Uterus (tissue), 4 donors: ENCODE measurements at places on chromosomes 6 and 20. TPM values are rescaled to one million over a fixed set of nuclear protein-coding genes. Genes with fewer than 3 reads are reported as not detected.

DNA sequence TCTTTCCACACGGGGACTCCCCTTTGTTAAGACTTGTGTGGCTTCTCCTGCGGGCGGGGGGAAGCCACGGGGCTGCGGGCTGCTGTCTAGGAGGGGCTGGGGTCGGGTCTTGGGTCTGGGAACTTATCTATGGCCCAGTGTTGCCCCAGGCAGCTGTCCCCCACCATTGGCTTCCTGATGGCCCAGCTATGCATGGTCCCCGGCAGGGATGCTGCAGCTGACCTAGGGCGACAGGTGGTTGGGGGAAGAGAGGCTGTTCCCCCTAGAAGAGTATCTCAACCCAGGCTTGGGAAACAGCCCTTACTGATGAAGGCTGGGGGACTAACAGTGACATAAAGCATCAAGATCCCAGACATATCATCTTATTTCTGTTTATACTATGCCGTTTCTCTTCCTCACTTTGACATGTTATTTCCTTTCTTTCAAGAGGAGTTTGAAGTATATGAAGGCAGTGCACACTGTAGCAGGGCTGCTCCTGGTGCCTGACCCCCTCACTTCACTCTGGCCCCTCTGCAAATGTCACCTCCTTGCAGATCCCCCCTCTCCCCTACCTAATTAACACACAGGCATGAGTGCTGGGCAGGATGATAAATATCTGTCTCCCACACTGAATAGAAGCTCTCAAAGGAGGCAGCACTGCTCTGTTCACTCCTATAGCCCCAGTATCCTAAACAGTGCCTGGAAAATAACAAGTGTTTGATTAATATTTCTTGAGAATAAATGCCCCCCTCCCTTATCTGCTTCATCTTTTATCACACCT is 87.0 kb downstream of the HIVEP2 start:
- no peak for DNase-seq

GRCh38 chr6:150741633-150742200 is 123.8 kb upstream of the MTHFD1L start:
- no peak for DNase-seq

DNA sequence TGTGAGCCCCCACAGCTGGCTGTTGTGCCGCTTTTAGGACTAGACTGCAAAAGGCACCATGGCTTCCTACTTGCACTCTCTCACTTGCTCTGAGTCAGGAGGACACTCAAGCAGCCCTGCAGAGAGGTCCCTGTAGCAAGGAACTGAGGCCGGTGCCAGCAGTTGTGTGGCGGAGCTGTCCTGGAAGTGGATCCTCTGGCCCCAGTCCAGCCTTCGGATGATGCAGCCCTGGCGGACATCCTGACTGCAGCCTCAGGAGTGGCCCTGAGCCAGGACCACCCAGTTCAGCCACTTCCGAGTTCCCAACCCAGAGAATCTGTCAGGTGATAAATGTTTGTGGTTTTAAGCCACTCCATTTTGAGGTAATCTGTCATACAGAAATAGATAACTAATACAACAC is 17.5 kb downstream of the CTCFL start:
- DNase-seq: no peak

- DNase-seq: no peak
Measured at GRCh38 chr6:5517796-5518195, 256.5 kb downstream of the FARS2 start.

DNA sequence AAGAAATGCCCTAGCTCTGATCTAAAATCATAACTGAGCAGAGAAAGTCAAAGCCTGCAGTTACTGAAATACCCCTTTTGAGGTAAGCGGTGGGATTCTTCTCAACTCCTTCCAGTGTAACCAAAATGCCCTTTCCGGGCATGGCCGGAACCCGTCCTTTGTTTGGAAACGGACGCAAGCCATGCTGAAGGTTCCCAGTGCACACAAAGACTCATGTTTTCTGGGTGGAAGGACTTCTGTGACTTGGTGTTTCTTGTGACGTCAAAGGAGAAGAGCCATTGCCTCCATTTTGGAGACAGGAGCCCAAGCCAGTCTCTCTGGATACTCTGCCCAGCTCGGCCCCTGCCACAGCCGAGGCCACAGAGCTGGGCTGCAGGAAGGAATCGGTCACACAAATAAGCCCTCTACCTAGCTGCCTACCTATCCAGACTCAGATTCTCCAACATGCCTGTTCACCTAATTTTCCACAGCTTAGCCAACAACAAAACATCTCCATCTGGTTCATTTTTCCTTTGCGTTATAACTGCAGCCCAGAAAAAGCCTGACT is 182.8 kb downstream of the TBXT start:
- no peak for DNase-seq

DNA sequence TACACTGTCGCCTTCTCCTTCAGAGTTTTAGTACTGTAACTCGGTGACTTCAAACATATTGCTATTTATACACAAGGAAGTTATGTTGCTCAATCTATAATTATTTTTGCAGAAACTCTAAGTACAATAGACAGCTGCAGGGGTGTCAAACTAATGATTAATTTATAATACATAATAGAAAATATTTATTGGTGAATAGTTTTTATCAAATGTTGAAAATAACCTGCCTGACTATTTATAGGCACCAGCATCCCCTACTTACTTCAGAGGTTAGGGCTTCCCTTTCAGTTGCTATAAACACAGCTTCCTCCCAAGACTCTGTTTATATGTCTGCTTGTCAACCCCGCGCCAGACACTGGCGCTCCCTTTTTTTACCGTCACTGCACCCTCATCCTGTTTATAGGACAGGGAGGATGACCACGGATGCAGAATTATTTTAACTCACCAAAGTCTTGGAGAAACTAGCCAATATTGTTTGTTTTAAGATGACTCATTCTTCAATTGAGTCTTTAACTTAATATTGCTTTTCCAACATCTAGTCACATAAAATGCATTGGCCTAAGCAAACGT is 225.0 kb downstream of the ALDH8A1 start:
- no peak for DNase-seq

GRCh38 chr6:165745492-165745891 is 82.5 kb upstream of the PDE10A start:
- no peak for DNase-seq

DNA sequence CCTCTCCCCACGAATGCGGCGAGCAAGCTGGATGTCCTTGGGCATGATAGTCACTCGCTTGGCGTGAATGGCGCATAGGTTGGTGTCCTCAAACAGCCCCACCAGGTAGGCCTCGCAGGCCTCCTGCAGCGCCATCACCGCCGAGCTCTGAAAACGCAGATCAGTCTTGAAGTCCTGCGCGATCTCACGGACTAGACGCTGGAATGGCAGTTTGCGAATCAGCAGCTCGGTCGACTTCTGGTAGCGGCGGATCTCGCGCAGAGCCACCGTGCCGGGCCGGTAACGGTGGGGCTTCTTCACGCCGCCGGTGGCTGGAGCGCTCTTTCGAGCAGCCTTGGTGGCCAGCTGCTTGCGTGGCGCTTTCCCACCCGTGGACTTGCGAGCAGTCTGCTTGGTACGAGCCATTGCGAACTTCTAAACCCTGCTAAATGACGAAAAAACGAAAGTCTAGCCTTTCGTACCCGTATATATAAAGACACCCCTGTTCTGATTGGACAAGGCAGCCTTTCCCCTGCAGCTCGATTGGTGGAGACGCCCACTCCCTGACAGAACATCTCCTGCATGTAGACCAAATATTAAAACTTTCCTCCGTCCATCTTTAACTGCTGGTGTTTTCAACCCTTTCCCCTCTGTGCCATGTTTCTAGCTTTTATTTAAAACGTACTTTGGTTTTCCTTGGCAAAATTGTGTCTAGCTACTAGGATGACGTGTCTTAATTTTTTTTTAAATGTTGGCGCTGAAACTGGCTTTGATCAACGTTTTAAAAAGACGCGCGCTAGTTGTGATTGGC is 109.8 kb downstream of the HFE start:
- DNase-seq: peak; percentile 66

- DNase-seq: no peak
Measured at GRCh38 chr6:145381941-145382340, 353.4 kb downstream of the EPM2A start.

DNA sequence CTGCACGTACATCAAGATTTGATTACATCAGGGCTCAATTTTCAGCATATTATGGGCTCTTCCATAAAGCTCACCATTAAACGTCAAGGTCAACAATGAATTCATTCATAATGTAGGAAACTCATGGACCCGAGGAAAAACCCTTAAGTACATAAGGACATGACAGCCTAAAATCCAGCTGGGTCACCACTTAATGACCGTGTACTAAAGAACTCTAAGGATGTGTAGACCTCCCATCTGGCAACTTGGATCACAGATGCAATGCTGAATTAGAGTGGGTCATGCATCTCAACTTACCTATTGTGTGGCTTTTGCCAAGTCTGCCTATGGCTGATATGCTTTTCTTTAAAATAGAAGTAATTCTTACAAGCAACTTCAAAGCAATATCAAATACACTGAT is 26.7 kb upstream of the DEFB112 start:
- DNase-seq: no peak

- no peak for DNase-seq
Measured at GRCh38 chr6:4607793-4608192, 168.4 kb upstream of the CDYL start.

DNA sequence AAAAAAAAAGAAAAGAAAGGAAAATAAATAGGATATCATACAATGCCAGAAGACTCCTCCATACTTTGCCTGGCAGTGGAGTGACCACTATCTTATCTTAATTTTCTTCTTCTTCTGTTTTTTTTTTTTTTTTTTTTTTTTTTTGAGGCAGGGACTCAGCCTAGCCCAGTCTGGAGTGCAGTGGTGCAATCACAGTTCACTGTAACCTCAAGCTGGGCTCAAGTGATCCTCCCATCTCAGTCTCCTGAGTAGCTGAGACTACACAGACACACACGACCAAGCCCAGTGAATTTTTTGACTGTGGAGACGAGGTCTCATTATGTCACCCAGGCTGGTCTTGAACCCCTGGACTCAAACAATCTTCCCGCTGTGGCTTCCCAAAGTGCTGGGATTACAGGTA is 17.1 kb upstream of the MMP9 start:
- DNase-seq: no peak

DNA sequence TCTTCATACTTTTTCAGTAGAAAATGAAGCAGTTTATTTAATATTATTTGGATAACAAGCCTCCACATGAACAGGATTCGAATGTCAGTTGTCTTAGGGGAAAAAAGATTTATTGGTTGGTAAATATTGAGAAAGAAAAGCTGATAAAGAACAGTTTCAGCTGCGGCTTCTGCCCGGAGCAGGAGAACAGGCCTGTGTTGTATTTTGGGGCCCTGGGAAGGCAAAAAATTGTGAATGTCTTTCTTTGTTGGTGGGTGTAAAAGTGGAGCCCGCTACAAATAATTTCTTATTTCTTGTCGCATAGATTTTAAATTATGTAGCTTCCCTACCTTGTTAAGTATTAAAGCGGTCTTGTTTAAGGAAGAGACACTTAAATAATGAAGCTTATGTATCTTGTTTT is 90.5 kb upstream of the PAX1 start:
- no peak for DNase-seq

The MOXD1 gene
- 70.2 TPM for total RNA-seq

The MUCL3 gene
- total RNA-seq: under 0.01 TPM

The GNAS-AS1 gene
- 0.77 TPM for total RNA-seq

The OR2J3 gene
- total RNA-seq: not detected

The SEC63 gene
- 26.8 TPM for total RNA-seq

The STMND1 gene
- not detected for total RNA-seq

The CNR1 gene
- total RNA-seq: 11.0 TPM

The LPIN3 gene
- 30.5 TPM for total RNA-seq

The NKAIN4 gene
- 40.9 TPM for total RNA-seq

The TNF gene
- total RNA-seq: not detected

The GPR6 gene
- total RNA-seq: not detected
